Cortex of kidney (tissue), 1 donor: ENCODE measurements at places on chromosomes 4 and X.

GRCh38 chr4:6116696-6117285, 83.6 kb downstream of the JAKMIP1 start:
- DNase-seq: no peak

GRCh38 chrX:17654116-17654515, 83.2 kb upstream of the SCML1 start:
- no peak for DNase-seq

- no peak for DNase-seq
Observed at GRCh38 chr4:81392164-81392563, 79.5 kb downstream of the RASGEF1B start.

GRCh38 chrX:14409341-14409740, 120.0 kb upstream of the GLRA2 start:
- no peak for DNase-seq

DNA sequence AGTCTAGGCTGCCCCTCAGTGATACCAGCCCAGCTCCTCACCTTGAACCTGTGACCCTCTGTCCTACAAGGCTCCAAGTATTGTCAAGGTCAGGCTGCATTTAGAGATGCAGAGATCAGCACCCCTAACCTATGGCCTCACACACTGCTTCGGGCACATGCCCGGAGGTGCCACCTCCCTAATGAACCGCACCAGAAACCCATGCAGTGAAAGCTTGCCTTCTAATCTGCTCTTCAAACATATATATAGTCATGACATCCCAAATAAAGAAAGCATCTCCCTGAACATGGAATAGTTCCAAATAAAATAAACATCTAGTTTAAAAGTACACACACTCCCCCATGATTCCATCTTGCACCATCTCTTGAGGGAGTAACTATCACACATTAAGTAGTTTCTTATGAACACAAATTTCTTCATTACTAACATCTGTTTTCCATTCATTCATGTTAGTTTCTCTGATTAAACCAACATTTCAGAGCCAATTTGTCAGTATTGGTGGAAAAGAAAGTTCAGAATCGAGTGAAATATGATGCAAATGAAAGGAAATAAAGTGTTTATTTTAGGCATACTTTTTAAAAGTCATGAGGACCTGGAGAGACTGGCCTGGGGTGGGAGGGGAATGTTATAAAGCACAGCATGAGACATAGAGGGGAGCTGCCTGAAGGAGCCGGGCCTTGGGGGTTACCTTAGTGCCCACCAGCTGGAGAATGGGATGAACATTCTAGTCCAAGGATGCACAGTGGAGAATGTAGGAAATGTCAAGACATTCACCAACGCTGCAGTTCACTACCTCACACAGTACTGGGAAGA, 19.2 kb downstream of the CC2D2A start:
- no peak for DNase-seq

DNA sequence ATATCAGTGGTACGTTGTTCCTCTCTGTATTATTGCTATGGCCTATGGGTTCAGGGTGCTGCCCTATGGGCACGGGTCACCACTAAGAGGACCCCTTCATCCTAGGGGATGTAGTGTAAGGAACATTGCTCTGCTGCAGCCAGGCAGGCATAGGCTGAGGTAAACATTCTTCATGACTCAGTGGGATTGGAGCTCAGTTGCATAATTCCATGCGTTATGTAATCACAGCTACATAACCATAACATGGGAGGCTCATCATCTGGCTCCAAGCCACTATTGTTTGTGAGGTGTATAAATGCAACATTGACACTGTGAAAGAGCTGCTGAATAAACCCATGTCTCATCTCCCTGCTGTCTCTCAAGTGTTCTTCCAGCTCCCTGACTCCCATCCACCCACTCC, 375.2 kb downstream of the MAGEE1 start:
- DNase-seq: no peak

DNA sequence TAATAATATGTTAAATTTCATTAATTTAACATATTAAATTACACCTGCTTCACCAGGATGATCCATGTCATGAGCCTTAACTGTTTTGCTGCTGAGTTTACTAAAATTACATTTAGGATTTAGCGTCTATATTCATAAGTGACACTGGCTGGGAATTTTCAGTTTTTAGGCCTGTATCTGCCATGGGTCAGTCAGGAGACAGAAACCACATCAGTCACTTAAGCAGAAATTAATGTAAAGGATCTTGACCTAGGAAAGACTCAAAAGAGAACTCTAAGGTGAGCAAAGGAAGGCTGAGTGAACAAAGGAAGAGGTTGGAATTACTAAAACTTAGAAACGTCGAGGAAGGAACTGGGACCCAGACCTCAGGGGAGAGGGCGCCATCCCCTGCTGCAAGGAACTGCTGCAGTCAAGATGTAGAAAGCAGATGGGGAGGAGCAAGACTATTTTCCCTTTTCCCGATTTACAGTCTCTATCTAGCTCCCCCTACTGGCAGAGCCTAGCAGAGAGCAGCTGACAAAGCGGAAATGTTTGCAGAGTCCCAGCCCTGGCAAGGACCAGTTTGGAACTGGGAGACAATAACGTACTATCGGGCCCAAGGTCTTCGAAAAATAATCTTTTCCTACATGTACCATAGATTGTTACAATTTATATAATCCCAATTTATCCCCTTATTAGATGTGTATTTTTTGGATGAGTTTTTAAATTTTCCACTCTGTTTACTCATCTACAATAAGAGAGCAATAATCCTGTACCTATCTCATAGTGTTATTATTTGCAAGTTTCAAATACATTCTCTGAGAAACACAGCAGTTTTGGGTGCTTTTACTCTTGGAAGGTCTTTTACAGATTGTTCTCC, 22.6 kb upstream of the RBBP7 start:
- no peak for DNase-seq

GRCh38 chr4:81214144-81214880, 710 bp downstream of the PRKG2 start:
- DNase-seq: no peak

DNA sequence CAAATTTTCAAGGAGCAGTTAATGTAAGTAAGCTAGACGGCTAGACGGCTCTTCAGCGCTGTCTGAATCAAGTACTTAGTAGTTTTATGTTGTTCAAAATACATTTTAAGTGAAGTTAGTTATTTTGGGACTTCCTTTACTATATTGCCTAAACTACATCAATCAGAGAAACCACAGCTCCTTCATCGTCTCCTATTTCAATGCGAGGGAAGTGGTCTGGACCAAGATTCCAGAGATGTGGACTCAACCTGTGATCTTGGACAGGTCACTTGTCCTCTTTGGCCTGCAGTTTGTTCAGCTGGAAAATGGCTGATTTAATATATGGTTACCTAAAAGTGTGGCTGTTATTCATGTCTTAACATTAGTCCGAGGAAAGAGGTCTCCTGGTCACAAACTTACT, 10.6 kb downstream of the ING2 start:
- DNase-seq: no peak

DNA sequence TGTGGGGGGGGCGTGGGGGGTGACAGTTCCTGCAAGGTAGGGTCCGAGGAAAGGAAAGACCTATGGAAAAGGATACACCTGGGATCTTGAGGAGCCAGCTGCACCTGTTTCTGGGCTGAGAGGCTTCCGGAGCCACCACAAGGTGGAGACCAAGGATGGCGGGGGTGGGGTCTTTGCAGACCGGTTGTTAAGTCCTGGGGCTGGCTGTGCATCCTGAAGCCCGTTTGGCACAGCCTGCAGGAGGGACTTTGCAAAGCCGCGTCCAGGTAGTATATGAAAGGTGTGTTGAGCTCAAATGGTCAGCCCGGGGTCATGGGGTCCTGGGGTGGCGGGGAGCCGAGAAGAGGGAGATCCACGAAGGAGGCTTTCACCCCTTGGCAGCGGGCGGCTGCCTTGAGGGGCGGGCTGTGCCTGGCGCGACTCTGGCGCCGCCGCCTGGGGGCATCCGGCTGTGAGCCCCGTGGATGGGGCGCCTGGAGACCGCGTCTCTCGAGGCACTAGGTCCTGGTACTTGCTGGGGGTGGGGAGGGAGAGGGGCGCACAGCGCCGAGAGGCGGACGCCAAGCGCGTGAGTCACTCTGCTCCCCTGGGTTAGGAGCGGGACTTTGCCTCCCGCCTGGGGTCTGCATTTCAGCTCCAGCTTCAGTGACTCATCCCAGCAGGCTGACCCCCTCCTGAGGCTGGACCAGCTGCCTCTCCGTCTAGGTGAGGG, 58.2 kb upstream of the DYNLT3 start:
- no peak for DNase-seq

GRCh38 chr4:13306356-13306755, 177.8 kb downstream of the RAB28 start:
- DNase-seq: no peak

DNA sequence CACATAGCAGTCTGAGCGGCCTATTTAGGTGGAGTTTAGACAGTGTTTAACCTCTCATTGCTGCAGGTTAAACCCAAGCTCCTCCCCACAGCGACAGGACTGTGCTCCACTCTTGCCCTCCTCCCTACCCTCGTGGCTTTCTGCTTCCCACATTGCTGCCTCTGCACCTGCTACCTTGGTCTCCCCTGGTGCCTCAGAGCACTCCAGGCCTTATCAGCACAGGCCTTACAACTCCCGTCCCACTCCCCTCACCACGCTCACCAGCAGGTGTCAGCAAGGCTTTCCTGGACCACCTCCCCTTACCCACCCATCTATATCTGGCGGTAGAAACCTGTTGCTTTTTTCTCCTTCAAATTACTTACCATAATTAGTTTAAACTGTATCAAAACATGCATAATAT, 18.6 kb downstream of the HELT start:
- DNase-seq: no peak

- no peak for DNase-seq
Observed at GRCh38 chrX:143081231-143081630, 55.5 kb downstream of the SPANXN4 start.

- no peak for DNase-seq
Observed at GRCh38 chrX:28854637-28855036, 267.4 kb downstream of the IL1RAPL1 start.

DNA sequence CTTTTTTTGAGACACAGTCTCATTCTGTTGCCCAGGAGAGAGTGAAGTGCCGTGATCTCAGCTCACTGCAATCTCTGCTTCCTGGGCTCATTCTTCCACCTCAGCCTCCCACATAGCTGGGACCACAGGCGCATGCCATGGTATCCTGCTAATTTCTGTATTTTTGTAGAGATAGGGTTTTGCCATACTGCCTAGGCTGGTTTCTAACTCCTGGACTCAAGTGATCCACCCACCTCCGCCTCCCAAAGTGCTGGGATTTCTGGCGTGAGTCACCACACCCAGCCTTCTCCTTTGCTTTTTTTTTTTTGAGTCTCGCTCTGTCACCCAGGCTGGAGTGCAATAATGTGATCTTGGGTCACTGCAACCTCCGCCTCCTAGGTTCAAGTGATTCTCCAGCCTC, 94.1 kb downstream of the PDS5A start:
- no peak for DNase-seq

GRCh38 chr4:1554876-1555265, 129.2 kb downstream of the FAM53A start:
- no peak for DNase-seq

GRCh38 chr4:144645631-144646522, at the start of gene HHIP:
HHIP (plus strand) TSS chr4:144646156; CDS start chr4:144646676, 520 bp downstream.
- DNase-seq: no peak

GRCh38 chrX:110804446-110804845, 8.8 kb upstream of the CHRDL1 start:
- no peak for DNase-seq

GRCh38 chr4:104507112-104507511, 12.4 kb upstream of the CXXC4 start:
- DNase-seq: no peak

DNA sequence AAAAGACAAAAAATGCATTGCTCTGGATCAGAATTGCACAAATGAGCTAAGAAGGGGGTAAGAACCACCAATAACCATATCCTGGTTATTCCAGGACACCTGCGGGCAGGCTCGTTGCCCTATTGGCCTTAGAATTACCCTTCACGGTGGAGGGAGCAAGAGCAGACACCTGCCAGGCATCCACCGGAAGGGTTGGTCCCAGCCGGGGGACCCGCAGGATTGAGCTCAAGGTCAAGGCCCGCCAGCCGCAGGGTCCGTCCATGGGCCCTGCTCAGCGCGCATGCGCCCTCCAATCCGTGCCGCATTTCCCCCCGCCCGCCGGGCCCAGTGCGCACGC, 575 bp downstream of the SLC25A6 start:
- DNase-seq: no peak

DNA sequence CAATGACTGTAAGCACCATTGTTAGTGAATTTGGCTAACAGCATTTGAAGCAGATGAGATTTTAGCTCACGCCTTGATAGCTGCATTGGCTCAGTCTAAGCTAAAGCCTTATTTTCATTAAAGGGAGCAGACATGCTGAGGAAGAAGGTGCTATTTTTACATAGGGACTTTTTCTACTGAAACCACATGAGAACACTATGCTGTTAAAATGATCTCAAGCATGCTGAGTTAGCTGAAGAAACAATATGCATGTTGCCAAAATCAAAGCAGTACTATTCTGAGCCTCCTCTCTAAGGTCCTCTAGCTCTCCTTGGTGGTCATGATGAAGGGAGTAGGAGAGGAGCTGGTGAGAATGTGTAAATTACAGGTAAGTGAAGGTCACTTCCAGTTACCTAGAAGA, 134.4 kb upstream of the JADE1 start:
- DNase-seq: no peak

DNA sequence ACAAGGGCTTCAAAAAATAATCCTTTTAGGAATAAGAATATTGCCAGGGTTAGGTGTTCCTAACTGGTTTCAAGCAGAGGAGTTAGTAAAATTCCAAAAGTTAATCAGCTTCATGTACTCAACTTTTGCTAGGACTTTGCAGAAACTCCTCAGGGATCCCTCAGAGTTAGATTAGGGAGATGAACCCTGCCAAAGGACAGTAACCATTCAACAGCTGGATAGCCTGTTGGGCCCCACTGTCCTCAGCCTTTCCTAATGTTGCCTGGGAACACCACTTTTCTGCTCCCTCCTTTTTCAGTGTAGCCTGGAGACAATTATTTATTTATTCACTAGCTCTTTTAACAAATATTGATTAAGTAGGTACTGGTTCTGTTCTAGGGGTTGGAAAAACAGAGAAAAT, 53.8 kb downstream of the NFKB1 start:
- DNase-seq: no peak

DNA sequence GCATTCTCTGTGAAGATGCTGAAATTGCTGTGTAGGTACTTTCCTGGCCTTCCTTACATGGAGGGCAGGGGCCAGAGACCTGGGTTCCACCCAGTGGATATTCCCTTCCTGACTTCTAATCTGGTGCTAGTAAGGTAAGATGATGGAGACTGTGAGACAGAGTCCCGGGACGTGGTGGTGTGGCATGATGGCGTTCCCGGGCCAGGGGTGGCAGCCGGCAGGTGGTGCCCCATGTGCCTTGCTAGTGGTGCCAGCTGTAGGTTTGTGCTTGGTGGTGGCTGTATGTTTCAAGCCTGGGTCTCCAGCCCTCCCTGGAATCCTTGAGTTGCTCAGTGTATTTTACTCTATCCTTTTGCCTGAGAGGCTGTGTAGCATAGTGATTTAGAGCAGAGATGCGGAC, 10.9 kb downstream of the STOX2 start:
- no peak for DNase-seq
